GM19239 (cell line): ENCODE measurements at places on chromosomes 4 and X.
A peak's percentile ranks its signal among the peaks of the same experiment; 100 is the strongest.

DNA sequence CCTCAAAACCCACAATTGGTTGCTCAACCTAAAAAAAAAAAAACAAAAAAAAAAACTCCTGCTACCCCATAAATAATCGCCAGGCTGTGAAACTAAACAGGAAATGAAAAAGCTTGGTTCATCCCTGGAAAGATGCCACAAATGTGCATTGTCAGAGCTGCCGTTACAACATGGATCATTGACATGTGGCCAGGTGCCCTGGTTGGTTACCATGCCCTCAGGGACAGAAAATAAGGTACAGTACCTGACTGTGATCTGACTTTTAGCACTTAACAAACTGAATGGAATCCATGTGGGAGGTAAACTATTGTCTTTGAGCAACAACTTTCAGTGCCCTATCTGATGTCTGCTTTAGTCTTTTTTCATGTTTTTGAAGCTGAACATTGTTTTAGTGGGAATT is 118.0 kb upstream of the RPL34 start:
- no peak for DNase-seq

GRCh38 chr4:8394061-8394519 is 46.4 kb downstream of the ACOX3 start:
- no peak for DNase-seq

- no peak for DNase-seq
These were observed at the start of gene NUDT11 for GRCh38 chrX:51496501-51497291. Gene NUDT11, minus strand, starts transcription at chrX:51496592. Its CDS starts 148 bp downstream, at chrX:51496444.

DNA sequence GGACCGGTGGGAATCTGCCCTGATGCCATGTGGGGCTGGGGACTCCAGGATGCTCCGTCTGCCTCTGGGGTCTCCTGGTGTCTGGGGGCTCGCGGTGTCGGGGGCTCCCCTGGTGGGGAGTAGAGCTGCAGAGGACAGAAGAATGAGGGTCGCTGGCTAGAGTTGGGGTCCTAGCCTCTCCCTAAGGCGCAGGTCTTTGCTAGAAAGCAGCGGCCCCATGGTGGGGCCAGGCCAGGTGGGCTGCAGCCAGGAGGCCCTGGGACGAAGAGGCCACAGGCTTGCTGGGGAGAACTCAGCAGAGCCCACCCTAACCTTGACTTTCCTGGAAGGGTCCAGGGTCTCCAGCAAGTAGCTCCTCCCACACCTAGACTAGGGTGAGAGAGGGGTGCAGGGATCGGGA is 21.4 kb downstream of the FGFRL1 start:
- DNase-seq, result no peak

GRCh38 chr4:36241771-36242170 is 2.5 kb downstream of the ARAP2 start:
- DNase-seq, result peak; percentile 54

GRCh38 chr4:70544279-70544868 is 26.0 kb downstream of the AMTN start:
- no peak for DNase-seq

GRCh38 chr4:62449538-62449937 is 1249.4 kb downstream of the ADGRL3 start:
- DNase-seq, result no peak

DNA sequence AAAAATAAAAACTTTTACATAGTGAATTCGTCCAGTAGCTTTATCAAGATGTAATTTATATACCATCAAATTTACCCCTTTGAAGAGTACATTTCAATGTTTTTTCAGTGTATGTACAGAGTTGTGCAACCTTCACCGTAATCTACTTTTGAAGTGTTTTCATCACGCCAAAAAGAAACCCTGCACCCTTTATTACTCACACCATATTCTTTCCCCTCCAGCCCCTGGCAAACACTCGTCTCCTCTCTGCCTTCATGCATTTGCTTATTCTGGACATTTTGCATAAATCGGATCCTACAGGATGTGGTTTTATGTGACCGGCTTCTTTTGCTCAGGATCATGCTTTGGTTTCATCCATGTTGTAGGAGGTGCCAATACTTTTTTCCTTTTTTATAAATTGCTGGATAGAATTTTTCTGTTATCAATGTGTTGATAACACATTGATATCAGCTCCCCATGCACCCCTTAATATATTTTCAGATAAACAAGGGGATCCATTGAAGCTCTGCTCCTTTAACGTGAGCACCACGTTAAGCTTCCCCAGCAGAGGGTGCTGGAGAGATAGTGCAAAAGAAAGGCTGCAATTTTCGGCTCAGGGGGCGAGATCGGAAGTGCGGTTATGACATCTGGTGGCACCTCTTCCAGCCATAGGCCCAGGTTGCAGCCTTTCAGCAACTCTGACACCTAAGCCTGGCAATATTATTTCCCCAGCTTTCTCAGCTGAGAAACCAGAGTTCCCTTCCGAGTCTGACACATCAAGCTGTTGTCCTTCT is 100.1 kb upstream of the VCX3B start:
- no peak for DNase-seq

DNA sequence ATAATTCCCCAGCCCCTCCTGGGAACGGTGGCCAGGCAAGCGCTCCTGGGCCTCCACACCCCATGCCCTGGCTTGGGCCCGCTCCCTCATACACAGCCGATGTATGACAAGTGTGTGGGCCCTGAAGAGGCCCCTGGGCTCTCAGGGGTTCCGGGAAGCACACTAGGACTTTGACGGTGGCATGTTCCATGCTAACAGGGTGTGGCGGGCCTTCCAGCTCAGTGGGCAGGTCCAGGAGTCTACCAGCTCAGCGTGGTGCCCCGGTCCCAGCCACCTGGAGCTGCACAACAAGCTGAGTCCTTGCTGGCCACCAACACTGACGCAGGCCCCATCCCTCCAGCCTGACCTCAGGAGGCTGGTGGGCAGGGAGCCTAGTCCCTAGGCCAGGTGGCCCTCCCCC is 24.4 kb upstream of the HMX1 start:
- no peak for DNase-seq

DNA sequence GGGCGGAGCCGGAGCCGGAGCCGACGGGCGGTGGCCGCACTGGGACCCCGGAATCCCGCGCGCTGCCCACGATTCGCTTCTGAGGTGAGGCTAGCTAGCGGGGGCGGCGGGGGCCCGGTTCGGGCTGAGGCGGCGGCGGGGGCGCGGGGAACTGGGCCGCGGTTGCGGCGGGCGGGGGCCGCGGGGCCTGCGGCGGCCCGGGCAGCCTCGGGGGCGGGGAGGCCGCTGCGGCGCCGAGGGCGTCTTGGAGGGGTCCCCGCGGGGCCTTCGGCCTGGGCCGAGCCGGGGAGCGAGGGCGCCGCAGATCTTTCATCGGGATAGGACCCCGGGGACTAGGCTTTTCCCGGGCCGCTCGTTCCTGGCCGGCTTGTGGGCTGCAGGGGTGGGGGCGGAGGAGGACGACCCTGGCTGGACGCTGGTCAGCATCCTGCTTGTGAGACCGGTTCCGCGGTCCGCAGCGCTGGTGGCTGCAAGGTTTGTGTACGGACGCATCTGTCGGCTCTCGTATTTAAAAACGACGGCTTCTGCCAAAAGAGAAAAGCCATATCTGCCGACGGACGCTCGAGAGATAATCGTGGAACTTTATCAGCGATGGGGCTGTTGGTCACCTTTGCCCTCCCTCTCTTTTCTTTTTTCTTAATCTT is 419 bp downstream of the ADD1 start:
- DNase-seq, result no peak

- no peak for DNase-seq
These were observed 412 bp downstream of the SLC10A3 start for GRCh38 chrX:154490021-154490413.

DNA sequence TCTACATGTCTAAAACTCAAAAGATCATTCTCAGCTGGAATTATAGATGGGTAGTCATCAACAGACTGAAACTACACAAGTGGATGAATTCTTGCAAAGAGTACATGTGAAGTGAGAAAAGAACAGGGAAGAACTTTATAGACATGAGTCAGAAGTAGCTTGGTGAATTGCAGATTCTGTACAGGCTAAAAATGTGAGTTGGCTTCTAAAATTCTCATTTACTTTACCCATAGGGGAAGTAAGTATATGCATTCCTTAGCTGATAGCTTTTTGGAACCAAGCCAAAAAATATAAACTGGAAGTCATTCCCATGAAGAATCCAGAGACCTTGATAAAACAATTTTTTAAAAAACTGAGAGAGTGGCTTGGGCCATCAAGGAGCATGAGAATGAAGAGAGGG is 584.2 kb upstream of the FTHL17 start:
- no peak for DNase-seq

DNA sequence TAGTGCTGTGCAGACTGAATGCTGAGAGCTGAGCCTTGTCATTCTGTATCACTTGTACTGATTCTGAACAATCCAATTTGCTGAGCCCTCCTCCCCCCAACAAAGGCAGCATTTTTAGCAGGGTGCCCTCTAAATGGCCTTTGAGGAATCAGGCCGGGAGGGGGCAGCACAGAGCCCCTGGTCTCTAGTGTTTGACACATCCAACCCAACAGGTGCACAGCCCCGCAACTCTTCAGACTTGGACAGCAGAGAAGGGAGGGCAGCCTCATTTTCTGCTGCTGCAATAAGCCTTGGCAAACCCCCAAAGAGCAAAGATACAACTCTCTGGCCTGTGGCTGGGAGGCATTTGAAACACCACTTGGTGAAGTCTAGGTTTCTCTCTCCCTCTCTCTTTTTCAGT is 3.4 kb downstream of the ATP1B4 start:
- DNase-seq, result peak; percentile 4

GRCh38 chr4:152382057-152382785 is 153.7 kb downstream of the FBXW7 start:
- no peak for DNase-seq

DNA sequence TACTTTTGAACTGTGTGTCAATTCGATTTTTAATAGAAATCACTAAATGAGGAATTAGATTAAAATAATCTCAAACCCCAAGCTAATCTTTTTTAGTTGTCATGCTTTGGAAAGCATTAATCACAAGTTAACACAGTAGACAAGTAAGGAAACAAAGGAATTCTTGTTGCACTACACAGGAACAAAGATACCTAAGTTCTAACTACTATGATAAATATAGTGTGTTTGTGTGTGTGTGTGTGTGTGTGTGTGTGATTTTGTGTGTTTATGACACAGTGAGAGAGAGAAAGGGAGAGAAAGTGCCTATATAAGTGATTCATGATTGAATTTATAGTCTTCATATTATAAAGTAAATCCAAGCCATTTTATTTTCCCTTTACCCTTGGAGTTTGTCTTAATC is 931.4 kb downstream of the PCDH7 start:
- no peak for DNase-seq

- no peak for DNase-seq
These were observed 80.8 kb downstream of the TRIML1 start for GRCh38 chr4:188220006-188220405.

DNA sequence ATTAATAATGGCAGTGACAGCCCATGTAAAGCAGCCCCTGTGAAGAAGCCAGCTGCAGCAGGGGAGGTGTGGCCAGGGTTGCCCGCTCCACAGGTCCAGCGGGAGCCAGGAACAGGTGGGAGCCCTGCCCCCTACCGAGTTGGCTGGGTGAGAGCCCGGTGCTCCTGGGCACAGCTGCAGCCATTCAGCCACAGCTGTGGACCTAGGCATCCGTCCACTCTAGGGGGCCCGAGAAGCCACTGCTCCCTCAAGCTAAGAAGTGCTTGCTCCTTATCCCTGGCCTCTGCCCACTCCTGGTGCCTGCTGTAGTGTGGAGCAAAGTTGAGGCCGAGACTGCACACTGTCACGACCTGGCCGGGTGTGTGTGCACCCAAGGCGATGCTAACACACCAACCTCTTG is 1469.0 kb downstream of the PCDH7 start:
- no peak for DNase-seq

DNA sequence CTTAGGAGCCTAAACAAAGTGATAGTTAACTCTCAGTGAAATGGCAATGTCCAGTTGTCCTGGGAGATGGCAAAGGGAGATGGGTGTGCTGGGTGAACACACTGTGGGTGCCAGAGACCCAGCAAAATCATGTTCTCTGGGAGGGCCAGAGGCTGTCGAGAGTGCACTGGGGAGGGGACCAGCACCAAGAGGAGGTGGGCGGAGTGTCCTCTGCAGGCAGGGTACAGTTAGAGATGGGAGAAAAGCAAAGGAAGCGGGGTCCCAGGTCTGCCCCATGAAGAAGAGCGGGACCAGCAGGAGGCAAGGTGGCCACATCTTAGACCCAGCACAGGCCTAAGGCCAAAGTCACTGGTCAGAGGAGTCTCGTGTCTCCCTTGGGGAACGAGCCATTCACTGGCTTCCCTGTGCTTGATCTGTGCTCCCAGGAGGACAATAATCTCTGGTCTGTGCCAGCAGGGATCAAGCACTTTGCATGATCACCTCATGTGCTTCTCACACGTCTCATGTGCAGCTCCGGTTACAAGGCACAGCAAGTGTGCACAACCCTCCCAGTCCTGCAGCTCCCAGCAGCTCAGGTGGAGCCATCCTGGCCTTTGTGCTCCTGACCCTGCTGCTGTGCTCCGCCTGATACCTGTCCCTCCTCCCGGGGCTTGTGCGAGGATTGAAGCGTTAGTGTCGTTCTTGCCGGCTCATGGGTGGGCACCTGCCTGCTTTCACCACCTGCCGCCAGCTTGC is 100.9 kb downstream of the FAM53A start:
- DNase-seq, result no peak

DNA sequence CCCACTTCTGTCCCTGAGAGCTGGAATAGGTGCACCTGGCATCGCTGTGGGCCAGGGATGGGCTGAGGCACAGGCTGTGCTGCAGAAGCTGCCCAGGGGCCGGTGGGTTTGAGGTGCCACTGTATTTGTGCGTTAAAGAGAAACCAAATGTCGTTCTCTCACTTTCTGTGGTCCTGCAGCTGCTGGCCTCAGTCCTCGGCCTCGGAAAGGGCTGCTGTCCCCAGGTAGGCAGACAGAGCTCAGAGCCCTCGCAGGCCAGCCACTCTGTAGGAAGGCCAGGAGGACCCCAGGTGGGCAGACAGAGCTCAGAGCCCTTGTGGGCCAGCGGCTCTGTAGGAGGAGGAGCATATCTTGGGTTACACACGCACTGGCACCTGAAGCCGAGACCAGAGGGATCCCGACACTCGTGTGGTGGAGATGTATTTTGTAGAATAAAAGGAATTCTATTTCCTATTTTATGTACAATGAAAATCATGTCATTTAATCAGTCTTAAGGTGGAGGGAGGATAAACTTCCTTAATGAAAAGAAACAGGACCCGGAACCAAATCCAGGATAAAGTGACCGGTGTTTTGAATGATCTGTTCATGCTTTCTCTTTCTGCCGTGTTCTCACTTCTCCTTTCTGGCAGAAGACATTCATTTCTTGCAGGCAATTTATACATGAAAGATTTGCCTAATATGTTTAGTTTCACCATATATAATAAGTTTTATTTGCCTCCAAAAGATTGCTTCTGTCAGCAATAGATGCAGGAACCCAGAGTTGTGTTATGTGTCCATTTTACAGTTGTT is 54.4 kb upstream of the HGFAC start:
- peak; percentile 48 for DNase-seq

- no peak for DNase-seq
These were observed 61.7 kb downstream of the CT47B1 start for GRCh38 chrX:120813982-120814381.
